ENCODE measurements at places on chromosomes 11 and 22. TPM values are rescaled to one million over a fixed set of nuclear protein-coding genes. Genes with fewer than 3 reads are reported as not detected.

GRCh38 chr11:78840623-78841022 is 266.0 kb upstream of the NARS2 start:
- no peak overlapping the region for H3K27ac ChIP-seq
- H3K4me3 ChIP-seq = no peak overlapping the region
- H3K27me3 ChIP-seq = peaks cover 17% of the 10 kb centered on the region

FBLN1 gene
- total RNA-seq = not detected

DNA sequence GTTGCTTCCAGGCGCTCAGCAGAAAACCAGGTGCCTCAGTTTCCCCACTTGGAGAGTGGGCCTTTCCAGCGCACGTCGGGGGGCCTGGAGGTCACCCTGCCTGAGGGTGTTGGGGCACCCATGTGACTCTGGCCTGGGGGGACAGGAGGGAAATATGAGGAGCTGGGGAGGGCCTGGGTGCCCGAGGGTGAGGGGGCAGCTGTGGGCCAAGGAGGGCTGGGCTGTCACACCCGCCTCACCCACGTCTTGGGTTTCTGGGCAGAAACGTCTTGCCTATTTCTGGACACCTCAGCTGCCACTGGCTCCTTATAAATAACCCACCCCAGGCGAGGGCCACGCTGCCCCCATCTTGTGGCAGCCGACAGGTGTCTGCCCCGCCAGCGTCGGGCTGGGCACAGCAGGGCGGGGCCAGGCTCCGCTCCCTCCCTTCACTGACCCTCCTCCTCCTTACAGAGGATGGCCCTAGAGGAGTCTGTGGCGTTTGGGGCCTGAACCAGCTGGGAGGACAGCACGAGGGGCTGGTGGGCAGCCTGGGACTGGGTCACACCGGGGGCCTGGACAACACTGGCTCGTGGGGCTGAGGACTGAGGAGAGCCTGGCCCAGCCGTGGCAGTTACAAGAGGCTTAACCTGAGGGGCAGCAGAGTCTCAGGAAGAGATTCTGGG is 1.5 kb downstream of the TNNT3 start:
- H3K36me3 ChIP-seq = no peaks in the 10 kb centered on the region
- no peak overlapping the region for H3K27ac ChIP-seq
- peaks cover 6% of the 10 kb centered on the region for H3K27me3 ChIP-seq
- no peak for DNase-seq

DNA sequence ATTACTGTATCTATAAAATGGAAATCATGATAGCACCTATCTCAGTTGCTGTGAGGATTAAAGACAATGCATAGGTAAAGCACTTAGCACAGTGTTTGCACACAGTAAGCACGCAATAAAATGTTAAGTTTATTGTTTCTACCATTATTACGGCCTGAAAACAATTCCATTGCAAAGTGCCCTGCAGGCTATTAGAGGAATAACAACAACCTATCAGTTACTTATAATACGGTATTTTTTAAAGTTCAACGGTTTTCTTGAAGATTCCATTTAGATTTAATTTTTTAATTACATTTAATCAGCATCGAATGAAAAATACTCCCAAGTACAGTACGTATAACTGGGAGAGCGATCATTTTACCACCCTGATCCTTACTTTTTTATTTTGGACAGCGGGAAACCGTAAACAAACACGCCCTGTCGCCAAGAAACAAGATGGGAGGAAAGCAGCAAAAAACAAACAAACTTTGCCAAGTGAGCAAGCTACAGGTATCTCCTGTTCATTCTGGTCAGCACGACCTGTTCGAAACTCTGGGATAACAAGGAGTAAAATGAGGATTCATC is 893 bp downstream of the SLC36A4 start:
- DNase-seq = no peak
- peak overlapping the region; percentile 84 for H3K4me3 ChIP-seq
- no peaks in the 10 kb centered on the region for H3K27me3 ChIP-seq
- no peaks in the 10 kb centered on the region for H3K36me3 ChIP-seq

DNA sequence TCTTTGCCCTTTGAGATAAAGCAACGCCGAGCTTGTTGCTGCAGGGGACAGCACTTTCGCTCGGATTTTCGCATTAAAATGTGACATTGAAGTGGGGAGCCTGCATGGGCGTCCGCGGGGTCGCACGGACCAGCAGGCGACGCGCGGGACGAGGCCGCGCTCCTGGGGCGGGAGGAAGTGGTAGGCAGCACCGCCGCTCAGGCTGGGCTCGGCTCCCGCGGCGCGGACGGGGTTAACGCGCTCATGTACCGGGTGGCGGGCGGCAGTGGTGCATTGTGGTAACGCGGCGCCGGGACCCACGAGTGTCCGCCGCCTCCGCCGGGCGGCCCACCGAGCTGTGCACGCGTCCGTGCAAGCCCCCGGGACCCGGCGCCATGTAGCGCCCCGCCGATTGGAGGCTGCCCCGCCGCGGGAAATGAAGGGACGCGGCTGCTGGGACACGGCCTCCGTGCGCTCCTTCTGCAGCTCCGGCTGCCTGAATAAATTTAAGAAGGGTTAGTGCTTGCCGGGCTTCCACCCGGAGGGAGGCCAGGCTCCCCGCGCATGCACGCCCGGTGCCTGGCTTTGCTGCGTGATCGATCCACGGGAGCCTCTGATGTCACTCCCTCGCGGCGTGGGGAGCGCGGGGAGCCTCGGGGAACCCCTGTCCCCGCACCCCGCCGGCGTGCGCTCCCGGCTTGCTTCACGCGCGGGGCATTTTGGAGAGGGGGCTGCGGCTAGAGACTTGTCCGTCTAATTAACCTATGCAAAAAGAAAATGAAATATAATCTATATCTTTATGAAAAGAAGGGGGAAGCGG is 127.7 kb downstream of the OSBP2 start:
- H3K4me3 ChIP-seq = peak overlapping the region; percentile 58
- H3K27me3 ChIP-seq = peaks cover 66% of the 10 kb centered on the region
- DNase-seq = no peak
- H3K4me1 ChIP-seq = peaks cover 10% of the 10 kb centered on the region
- no peaks in the 10 kb centered on the region for H3K36me3 ChIP-seq

MUC15 gene
- not detected for total RNA-seq

GRCh38 chr11:75344761-75345454 is 6.6 kb downstream of the ARRB1 start:
- no peak overlapping the region for H3K4me3 ChIP-seq
- H3K4me1 ChIP-seq = peaks cover 75% of the 10 kb centered on the region
- peak overlapping the region; percentile 70 for H3K27ac ChIP-seq
- no peaks in the 10 kb centered on the region for H3K36me3 ChIP-seq
- no peaks in the 10 kb centered on the region for H3K27me3 ChIP-seq
- no peak for DNase-seq

- peaks cover 37% of the 10 kb centered on the region for H3K36me3 ChIP-seq
- no peaks in the 10 kb centered on the region for H3K27me3 ChIP-seq
- no peak for DNase-seq
- H3K4me1 ChIP-seq = peaks cover 6% of the 10 kb centered on the region
- H3K27ac ChIP-seq = no peak overlapping the region
These were observed 20.0 kb upstream of the COMT start for GRCh38 chr22:19921544-19922081.

- peak; percentile 73 for DNase-seq
- no peaks in the 10 kb centered on the region for H3K27me3 ChIP-seq
- H3K36me3 ChIP-seq = peaks cover 18% of the 10 kb centered on the region
- no peak overlapping the region for H3K27ac ChIP-seq
These were observed 25.2 kb downstream of the GRAP2 start for GRCh38 chr22:39925909-39926679.

CBLIF gene
- total RNA-seq = not detected

CREB3L1 gene
- not detected for total RNA-seq

DNA sequence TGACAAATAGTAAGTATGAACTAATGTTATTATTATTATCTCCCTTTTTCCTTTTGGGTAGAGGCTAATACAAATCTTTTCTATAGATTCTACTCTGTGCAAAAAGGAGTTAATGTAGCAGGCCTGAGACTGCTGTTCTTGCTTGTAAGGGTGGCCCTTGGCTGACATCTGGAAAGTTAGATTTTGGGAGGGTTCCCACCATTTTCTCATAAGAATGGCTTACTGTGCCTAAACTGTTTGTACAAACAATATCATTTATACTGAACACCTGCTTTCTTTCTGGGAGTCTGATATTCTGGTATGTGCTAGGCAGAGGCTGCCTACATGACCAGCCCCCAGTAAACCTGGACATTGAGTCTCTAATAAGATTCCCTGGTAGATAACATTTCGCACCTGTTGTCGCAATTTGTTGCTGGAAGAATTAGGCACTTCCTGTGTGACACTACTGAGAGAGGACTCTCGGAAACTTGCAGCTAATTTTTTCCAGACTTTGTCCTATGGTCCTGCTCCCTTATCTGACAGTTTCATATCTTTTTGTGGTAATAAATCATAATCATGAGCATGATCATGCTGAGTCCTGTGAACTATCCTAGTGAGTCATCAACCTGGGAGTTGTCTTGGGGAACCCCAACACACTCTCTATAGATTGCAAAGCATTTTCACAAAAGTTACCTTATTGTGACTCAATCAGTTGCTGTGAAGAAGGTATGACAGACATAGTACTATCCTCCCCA is 257.7 kb upstream of the CCDC90B start:
- no peak for DNase-seq
- H3K36me3 ChIP-seq = no peaks in the 10 kb centered on the region
- H3K4me1 ChIP-seq = no peaks in the 10 kb centered on the region
- H3K4me3 ChIP-seq = no peak overlapping the region

- H3K36me3 ChIP-seq = no peaks in the 10 kb centered on the region
- H3K27me3 ChIP-seq = peaks cover 16% of the 10 kb centered on the region
- H3K4me3 ChIP-seq = no peak overlapping the region
- H3K27ac ChIP-seq = no peak overlapping the region
These were observed 85.0 kb upstream of the RCN1 start for GRCh38 chr11:32005786-32006416.

GRCh38 chr22:19691721-19692341 is 22.5 kb upstream of the SEPTIN5 start:
- DNase-seq = no peak
- H3K27ac ChIP-seq = no peak overlapping the region
- peaks cover 17% of the 10 kb centered on the region for H3K27me3 ChIP-seq
- no peaks in the 10 kb centered on the region for H3K36me3 ChIP-seq
- H3K4me3 ChIP-seq = no peak overlapping the region

SF1 gene
- total RNA-seq = 1,030 TPM

- peaks cover 5% of the 10 kb centered on the region for H3K27me3 ChIP-seq
- peaks cover 8% of the 10 kb centered on the region for H3K4me1 ChIP-seq
- H3K4me3 ChIP-seq = no peak overlapping the region
- no peak for DNase-seq
- no peak overlapping the region for H3K27ac ChIP-seq
- no peaks in the 10 kb centered on the region for H3K36me3 ChIP-seq
These were observed 48.5 kb downstream of the SVIP start for GRCh38 chr11:22780952-22781593.

DNA sequence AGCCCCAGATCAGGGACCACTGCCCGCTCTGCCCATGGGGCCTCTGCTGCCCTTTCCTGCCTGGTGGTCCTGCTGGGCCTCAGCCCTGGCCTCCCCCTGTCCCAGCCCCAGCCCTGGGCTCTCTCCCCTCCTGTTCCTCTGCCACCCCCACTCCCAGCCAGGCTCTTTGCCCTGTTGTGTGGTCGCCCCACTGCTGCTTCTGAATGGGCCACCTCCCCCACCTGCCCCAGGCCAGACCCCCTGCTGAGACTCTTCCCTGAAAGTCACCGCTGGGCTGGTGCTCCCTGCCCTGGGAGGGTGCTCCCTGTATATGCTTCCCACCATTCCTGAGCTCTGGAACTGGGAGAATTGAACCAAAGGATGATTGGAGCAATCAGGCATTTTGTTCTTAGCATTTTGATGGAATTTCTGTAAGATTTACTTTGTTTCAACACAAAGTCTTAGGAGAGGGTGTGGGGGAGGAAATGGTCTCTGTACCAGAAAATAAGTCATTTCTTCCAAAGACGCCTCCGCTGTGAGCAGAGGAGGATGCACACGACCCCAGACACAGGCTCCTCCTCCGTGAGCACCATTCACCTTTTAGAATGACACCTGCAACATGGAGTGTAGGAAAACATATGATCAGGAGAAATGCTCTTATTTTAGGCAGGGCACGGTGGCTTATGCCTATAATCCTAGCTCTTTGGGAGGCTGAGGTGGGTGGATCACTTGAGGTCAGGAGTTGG is 5.2 kb downstream of the APOBEC3B start:
- H3K27ac ChIP-seq = no peak overlapping the region
- H3K4me1 ChIP-seq = peaks cover 25% of the 10 kb centered on the region
- no peak for DNase-seq
- no peaks in the 10 kb centered on the region for H3K36me3 ChIP-seq

- H3K27ac ChIP-seq = no peak overlapping the region
- no peak for DNase-seq
- H3K4me3 ChIP-seq = no peak overlapping the region
- no peaks in the 10 kb centered on the region for H3K36me3 ChIP-seq
- peaks cover 14% of the 10 kb centered on the region for H3K27me3 ChIP-seq
These were observed 67.1 kb upstream of the LDLRAD3 start for GRCh38 chr11:35876786-35877185.

CATSPERZ gene
- not detected for total RNA-seq

GRCh38 chr11:123086305-123086704 is 24.4 kb upstream of the HSPA8 start:
- H3K27me3 ChIP-seq = no peaks in the 10 kb centered on the region
- no peaks in the 10 kb centered on the region for H3K36me3 ChIP-seq
- peaks cover 40% of the 10 kb centered on the region for H3K4me1 ChIP-seq
- peak overlapping the region; percentile 93 for H3K27ac ChIP-seq

DAGLA gene
- 0.08 TPM for total RNA-seq

DNA sequence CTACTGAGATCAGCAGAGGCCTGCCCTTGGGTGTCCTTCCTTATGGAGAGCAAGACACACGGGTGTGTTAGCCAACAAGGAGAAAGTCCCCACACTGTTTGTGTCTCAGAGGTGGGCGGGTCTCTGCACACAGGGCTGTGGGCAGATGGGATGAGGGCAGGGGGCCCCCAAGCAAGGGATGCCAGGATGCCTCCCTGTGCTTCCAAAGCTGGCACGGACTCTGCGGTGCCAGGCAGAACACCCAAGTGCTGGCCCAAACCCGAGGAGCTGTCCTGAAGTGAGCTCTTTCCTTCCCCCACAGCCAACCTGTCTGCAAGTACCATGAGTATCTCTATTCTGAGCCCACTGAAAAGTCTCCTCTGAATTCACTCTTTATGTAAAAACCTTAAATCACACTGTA is 273.3 kb downstream of the CTTN start:
- peaks cover 8% of the 10 kb centered on the region for H3K27me3 ChIP-seq
- no peak overlapping the region for H3K4me3 ChIP-seq

CTSF gene
- total RNA-seq = 53.9 TPM

OR5T1 gene
- not detected for total RNA-seq

HARBI1 gene
- total RNA-seq = 8.3 TPM
